Muscle of arm (tissue), 14 donors: ENCODE measurements at places on chromosomes 5 and 9. TPM values are rescaled to one million over a fixed set of nuclear protein-coding genes. Genes with fewer than 3 reads are reported as not detected.

- no peak for DNase-seq
Observed at GRCh38 chr5:124309241-124309980, 437.0 kb downstream of the ZNF608 start.

DNA sequence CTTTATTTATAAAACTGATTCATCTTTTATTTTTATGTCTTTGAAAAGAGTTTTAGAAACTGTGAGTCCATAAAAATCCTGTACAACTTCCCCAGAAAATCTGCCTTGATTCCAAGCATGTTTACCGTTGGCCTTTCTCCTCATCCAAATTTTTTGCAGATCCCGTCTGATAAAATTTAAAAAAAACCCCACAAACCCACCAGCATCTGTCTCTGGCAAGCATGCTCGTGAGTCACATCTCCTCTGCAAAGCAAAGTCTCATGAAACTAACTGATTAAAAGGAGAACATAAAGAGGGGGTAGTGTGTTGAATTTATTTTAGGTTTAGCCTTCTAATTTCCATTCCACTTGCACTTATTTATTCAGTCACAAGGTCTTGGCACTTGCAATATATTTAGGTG, 109.4 kb downstream of the MAT2B start:
- DNase-seq: no peak

DNA sequence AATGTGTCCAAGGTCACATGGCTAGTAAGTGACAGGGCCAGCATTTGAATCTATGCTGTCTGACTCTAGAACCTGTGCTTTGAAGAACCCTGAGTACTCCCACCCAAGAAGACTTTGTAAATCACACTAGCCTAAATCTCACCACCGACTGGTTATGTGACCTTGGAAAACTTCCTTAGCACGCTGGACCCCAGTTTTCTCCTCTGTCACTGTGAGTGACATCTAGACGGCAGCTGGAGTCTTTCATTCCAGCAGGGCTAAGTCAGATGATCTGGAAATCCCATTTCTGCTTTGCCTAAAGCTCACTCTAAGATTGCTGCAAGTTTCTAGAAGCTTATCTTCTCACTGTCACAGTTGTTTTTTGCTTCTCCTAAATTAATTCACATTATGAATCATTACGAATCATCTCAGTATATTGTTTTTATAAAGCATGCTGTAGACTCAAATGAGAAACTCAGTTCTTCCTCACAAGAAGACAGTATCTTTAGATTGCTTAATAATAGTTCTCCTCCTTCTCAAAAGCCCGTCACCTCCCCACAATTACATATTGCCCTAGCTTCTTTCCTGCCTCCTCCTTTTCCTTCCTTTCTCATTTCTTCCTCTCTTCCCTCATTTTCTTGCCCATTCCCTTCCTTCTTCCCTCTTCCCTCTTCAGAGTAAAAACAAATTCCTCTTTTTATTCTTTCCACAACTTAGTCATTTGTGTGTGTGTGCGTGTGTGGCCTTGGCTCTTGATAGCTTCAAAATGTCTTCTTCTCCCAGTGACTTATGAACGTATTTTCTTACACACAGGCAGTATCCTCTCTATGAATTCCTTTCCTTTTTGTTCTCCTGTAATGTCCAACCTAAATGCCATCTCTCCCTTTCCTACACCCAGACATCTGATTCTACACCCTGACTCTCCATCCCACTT, 16.8 kb downstream of the ALDOB start:
- DNase-seq: no peak

GRCh38 chr9:81492710-81493447, 196.5 kb downstream of the TLE1 start:
- no peak for DNase-seq

Gene SPINK1
- not detected for polyA plus RNA-seq
